ENCODE measurements at places on chromosomes 13 and 19.

GRCh38 chr13:68170961-68171360 lies 940.8 kb upstream of the PCDH9 start:
- DNase-seq: no peak

DNA sequence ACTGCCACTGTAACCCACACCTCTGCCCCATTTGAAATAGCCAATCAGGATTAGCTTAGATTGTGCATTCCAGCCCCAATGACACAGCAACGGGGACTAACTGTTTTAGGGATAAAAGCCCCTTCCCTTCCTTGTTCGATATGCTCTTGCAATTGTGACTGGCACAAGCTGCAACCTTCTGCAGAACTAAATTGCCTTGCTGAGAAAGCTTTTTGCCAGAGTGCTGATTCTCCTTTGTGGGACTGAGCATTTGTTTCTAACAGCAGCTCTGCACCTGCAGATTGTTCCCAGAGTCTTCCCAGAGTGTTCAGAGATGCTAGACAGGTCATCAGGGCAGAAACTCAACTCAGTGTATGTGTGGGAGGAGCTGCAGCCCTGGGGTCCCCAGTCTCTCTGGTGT lies 115.8 kb downstream of the ZNF675 start:
- no peak for DNase-seq

- no peak for DNase-seq
Measured at GRCh38 chr19:5911366-5911765, 2.7 kb upstream of the CAPS start.

DNA sequence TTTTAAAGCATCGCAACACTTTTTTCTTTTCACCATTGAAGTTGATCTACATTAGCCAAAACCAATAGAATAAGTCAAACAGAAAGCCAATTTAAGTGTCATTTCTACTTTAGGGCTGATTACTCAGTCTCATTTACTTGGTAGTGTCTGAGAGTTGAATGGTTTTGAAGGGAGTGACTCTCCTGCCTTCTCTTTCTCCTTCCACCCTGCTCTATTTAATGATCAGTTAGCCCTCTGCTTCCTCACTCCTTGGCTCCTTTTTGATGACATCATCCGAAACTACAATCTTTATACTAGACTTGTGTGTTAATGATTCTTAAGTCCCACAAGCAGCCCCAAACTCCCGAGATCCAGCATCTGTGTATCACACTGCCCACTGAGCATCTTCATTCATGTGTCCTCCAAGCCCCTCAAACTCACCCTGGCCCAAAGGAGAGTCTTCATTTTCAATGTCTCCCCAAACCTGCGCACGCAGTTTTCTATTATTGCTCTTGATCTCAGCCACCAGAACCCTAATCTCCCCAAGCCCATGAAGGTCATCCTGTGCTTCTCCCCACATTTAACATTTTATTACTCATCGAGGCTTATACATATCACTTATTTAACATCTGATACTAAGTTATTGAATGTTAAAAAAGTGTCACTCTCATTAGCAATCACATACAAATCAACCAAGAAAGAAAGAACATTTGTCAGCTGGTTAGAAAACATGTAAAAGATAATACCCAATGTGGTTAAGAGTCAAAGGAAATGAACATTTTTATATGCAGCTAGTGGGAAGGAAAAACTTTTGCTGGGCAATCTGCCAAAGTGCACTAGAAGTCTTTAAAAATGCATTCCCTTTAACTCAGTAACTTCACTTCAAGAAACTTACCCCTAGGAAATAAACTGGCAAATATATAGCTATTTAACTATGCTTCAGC lies 32.2 kb upstream of the ARGLU1 start:
- no peak for DNase-seq

DNA sequence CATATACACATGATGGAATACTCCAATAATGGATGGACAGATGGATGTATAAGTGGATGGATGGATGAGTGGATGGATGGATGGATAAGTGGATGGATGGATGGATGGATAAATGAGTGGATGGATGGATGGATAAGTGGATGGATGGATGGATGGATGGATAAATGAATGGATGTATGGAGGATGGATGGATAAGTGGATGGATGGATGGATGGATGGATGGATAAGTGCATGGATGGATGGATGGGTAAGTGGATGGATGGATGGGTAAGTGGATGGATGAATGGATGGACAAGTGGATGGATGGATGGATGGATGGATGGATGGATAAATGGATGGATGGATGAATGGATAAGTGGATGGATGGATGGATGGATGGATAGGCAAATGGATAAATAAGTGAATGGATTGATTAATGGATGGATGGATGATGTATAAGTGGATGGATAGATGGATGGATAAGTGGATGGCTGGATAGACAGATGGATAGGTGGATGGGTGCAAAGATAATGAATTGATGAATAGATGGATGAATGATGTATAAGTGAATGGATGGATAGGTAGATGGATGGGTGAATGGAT lies 8.4 kb upstream of the COMP start:
- no peak for DNase-seq

- DNase-seq: no peak
Measured at GRCh38 chr19:13376537-13376936, 129.7 kb downstream of the CACNA1A start.

- DNase-seq: no peak
Measured at GRCh38 chr13:40152145-40152544, 496.7 kb downstream of the COG6 start.

- DNase-seq: no peak
Measured at GRCh38 chr19:35027851-35028599, 2.2 kb upstream of the SCN1B start.

DNA sequence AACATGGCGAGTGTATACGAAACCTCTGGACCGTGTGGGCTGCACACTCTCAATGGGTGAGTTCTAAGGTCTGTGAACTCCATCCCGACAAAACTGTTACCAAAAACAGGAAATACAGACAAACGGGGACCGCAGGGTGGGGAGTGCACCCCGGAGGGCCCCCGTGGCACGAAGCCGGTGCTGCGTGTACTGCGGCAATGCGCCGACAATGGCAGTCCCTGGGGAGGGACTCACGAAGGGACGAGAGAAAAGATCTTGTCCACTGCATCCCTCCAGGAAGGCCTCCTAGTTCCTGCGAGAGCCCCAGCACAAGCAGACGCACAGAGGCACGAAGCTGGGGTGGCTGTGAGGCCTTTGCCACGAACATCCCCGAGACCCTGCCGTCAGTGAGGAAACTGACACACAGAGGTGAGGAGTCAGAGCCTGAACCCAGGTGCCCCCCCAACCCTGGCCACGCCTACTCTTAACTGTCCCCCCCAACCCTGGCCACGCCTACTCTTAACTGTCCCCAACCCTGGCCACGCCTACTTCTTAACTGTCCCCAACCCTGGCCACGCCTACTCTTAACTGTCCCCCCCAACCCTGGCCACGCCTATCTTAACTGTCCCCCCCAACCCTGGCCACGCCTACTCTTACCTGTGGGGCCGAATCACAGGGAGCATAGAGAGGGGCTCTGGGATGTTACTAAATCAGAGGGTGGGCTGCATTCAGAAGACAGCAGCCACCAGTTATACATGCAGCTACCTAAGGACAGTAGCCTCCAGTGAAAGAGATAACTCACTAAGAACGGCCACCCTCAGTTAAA lies 4.2 kb downstream of the MED16 start:
- DNase-seq: peak; percentile 51

- no peak for DNase-seq
Measured at GRCh38 chr13:39232999-39233398, 194.7 kb downstream of the NHLRC3 start.

DNA sequence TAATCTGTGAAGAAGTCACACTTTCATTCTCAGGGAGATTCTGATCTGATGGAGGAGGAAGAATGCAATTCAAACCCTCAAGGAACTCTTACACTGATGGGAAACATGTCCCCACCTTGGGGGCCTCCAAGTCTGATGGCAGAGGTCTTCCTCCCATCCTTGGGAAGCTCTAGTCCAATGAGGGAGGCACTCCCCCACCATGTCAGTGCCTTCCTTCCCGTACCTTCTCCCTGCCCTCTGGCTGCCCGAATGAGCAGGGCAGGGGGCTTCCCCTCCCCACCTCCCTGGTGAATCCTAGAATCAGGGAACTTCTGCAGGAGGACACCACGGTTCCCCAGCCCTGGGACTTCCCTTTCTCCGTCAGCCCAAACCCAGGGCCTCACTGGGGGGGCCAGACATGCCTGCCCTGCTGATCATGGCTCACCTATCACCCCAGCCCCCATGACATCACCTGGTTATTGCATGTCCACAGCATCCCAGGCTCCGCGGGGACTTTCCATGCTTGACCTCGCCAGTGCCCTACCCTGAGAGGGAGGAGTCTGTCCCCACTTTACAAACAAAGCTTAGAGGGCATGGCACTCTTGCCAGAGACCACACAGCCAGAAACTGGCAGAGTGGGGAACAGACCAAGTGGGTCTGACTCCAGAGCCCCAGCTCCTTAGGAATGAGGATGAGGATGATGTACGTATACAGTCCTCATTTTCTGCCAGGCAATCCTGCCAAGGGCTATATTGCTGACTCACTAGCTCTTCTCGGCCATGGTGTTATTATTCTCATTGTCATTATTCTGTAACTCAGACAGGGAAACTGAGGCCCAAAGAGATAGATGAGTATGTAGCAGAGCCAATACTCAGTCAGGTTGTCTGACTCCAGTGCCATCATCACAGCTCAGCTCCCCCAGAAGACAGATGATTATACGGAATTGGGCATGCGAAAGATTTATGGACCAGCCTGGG lies 9.6 kb upstream of the BCL3 start:
- DNase-seq: no peak

DNA sequence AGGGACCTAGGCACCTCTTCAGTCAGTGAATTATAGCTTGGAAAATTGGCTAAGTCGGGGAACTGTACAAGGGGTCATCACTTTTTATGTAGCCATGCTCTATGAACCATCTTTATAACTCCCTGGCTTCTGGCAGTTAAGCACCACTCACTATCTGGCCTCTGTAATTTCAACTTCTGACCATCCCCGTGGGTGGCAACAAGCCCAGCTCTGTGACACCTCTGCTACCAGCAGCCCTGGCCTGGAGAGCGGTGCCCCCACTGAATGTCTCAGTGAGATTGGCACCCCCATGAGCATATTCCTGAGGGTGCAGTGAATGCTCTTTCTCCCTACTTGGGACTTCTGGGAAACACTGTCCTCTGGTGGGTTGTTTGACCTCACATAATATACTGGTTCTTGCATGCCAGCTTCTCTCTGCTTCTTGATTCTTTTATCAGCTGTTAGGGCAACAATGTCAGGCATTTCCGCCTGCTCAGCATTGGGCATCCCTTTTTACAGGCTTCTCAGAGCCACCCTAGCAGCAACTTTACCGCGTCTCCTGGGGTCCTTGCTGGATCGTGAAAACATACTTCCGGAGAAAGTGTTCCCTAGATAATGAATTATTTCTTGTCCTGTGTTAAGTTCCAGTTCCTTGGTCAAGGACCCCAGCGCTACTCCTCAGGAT lies 10.4 kb downstream of the KL start:
- no peak for DNase-seq

GRCh38 chr13:71079638-71080037 lies 787.4 kb downstream of the DACH1 start:
- no peak for DNase-seq

- DNase-seq: no peak
Measured at GRCh38 chr13:100069278-100069677, 19.6 kb upstream of the PCCA start.

GRCh38 chr19:28549680-28550277 lies 663.2 kb downstream of the UQCRFS1 start:
- no peak for DNase-seq

Data from activated gamma-delta T cell treated with Interleukin-2 at 50 U/mL for 16 hours (primary cell).